ENCODE measurements at places on chromosomes 16 and 17.

GRCh38 chr16:49179714-49180330 lies 101.8 kb downstream of the CBLN1 start:
- DNase-seq, result no peak

GRCh38 chr16:17368951-17369350 lies 101.8 kb downstream of the XYLT1 start:
- no peak for DNase-seq

DNA sequence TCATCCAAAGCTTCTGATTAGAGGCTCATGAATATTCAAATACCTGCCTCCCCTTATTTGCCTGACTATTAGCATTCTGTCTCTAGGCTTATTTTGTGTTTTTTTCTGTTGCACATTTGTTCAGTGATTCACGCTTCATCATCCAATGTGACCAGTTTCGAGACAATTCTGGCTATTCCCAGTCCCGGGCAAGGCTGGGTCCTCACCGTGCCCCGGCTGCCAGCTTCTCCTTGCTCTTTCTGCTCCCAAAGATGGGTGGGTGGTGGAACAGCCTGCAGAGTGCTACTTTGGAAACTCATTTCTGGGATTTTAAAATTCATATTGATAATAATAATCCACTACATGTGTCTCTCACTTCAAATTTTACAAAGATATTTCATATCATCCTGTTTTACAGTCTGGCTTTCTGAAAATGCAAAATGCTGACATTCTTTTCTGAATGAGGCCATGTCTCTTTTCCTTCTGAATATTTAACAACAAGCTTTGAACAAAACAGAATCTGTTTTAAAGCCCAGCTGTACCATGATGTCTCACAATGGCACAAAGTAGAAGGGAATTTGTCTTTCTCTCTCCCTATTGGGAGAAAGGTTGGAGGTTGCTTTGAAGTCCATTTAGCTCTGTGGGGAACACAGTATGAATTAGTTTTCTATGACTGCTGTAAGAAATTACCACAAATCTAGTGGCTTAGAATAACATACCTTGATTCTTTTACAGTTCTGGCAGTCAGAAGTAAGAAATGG lies 116.9 kb upstream of the CDH13 start:
- DNase-seq, result no peak

DNA sequence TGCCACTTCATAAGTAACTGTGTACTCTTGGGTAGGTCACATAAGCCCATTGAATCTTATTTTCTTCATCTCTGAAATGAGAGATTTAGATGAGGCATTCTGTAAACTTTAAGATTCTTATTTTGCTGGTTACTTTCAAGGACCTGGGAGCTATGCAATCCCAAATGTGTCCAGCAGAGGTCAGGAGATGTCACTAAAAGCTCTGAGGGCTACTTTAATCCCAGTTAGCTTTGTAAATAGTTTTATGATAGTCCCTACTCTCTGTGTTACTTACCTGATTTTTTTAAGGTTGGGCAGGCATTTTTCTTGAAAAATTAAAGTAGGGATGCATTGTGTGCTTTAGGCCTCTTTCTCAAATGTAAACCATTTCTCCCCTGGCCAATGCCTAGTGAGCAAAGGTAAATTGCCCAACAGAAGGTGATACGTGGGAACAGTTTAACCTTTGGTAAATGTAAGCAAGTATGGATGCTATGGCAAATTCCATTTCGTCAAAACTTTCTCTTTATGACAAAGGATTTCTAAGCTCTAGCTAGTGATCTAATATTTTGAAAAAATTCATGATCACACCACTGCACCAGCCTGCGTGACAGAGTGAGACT lies 57.1 kb upstream of the WSB1 start:
- peak; percentile 50 for DNase-seq

- DNase-seq, result no peak
Measured at GRCh38 chr17:17551361-17551760, 40.1 kb downstream of the PEMT start.

- no peak for DNase-seq
Measured at GRCh38 chr17:34131386-34131785, 123.7 kb upstream of the CCL2 start.

DNA sequence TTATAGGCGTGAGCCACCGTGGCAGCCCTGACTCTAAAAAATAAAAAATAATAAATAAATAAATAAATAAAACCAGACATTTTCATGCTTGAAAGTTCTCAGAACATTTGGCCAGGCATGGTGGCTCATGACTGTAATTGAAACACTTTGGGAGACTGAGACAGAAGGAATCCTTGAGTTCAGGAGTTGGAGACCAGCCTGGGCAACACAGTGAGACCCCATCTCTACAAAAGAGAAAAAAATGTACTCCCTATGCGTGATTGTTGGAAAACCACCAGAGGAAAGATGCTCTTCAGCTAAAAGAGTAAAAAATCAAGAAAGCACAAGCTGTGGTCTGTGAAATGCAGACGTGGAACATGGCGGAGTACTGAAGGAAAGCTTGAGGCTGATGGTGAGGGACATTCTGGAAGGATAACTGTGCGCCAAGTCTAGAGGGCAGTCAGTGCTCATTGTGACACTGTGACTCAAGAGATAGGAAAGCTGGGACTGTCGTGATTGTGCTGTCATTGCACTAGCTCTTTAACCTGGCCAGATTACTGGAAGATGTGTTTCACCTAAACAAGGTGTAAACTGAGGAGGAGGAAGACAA lies 4.2 kb upstream of the PRSS27 start:
- DNase-seq, result no peak

DNA sequence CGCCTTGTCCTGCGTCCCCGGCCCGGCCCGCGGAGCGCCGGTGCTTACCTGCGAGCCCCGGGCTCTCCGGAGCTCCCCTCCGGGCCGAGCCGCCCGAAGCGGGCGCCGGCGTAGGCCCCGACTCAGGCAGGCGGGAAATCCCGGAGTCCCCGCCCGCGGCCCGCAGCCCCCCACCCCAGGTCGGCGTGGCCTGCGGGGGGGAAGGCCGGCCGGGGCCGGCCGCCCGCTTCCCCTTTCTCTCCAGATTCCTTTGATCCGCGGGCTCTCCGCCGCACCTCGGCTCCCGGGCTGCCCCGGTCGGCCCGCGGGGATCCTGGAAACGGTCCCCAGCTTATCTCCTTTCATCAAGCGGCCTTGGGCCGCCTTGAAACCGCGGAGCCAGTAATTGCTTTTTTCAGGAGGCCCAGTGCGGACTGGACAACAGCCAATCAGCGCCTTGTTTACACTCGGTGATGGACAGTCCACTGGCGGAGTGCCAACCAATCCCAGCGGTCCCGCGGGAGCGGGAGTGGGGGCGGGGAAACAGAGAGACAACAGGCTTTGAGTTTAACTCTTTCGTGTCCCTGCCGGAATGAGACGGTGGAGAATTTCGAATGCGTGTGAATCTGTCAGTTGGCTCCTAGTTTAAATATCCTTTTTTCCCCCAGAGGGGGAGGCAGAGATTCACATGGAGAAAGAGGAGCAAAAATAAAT lies 1.4 kb upstream of the BAHCC1 start:
- DNase-seq, result no peak

GRCh38 chr16:19133600-19133999 lies 19.8 kb downstream of the ITPRIPL2 start:
- DNase-seq, result no peak
